Mucosa of descending colon (tissue), 3 donors: ENCODE measurements at places on chromosomes 12 and 14. TPM values are rescaled to one million over a fixed set of nuclear protein-coding genes. Genes with fewer than 3 reads are reported as not detected.

DNA sequence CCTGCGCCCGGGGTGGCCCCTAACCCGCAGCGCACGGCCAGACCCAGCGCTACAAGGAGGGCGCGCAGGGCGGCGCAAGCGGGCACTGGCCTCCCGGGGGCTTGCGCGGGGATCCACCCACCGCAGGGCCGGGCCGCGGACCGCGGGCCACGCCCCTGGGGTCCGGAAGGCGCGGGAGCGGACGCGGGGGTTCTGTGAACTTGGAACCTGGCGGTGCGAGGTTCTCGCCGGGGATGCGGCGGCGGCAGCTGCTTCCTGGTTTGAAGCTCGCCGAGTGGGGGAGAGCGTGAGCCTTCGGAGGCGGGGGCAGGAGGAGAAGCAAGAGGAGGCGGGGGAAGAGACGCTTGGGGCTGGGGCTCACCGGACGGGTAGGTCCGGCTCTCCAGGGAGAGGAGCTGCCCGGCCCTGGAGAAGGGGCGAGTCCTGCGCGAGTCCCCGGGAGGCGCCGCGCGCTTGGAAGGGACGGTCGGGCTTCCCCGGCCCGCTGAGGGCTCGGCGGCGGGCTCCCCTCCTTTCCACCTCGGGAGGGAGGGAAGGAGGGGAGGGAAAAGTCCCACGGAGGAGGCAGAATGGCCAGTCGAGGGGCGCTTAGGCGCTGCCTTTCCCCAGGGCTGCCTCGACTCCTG lies at the start of gene PRKCH:
Gene PRKCH, plus strand, starts transcription at position 195 of the 626 bp plus-strand sequence. CDS start 523 bp downstream, outside the sequence.
- DNase-seq: peak; percentile 86

DNA sequence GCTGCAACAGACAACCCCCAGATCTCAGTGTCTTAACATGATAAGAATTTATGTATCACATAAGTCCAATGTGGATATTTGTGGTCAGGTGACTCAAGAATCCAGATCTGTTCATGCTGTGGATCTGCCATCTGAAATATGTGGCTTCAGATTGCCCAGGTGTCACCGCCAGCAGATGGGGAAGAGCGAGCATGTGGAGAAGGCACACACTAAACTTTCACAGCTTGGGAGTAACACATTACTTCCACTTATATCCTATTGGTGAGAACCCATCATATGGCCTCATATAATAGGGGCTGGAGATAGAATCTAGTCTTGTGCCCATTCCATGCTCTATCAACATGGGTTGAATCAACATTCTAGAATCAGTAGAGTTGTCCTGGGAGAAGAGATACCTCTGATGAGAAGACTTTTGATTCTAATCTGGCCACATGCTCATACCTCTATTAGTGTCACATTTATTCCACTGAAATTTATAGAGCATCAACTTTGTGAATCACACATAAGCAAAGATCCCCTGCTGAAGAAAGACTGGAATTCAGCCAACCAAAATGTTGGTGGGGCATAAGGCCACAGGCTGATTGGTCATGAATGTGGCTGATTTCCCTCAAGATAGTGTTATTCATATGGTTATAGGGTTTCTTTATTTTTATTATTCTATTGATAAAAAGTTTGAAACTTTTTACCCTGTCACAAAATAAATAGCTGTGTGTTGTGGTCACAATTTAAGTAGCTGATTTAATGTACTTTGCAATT lies 6.0 kb upstream of the CALCOCO1 start:
- no peak for DNase-seq

Gene INHBC
- total RNA-seq: not detected

Gene TRHDE
- 11.2 TPM for total RNA-seq

Gene ITGA7
- total RNA-seq: 46.0 TPM

Gene ZNF891
- 2.3 TPM for total RNA-seq

Gene ATP6V1D
- total RNA-seq: 83.7 TPM

Gene LRRC43
- 0.51 TPM for total RNA-seq
